ENCODE measurements at places on chromosomes 7 and 10.

DNA sequence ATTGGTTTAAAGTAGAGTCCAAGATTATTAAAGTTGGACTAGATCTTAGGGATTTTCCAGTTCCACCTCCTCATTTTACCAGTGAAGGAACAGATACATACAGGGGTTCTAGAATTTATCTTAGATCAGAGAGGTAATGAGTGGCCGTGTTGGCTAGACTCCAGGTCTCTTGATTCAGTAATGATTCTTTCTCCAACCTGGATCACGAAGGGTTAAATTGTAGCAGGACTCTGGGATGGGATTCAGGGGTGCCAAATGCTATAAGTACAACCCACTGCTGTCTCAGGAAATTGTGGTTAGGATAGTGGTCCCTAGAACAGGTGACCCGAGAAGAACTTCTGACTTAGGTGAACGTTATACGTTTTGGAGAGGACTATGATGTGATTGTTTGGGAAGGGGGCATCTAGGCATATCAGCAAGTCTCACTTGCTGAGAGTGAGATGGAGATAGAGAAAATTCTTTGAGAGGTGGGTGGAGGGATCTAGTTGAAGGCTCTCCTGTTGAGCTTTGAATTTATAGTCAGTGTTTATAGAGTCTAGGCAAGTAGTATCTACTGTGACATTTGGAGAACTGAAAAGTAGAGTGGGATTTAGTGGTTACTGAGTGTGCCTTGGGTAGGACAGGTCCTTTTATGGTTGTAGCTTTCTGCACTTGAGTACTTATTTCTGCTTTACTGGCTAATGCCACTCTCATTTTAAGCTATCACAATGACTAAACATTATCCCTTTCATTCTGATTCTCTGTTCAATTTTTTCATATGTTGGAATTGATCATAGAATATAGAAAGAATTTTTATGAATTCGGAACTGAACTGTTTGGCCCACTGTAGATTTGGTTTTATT lies 58.3 kb downstream of the ST7 start:
- DNase-seq = no peak

- DNase-seq = no peak
These were observed 2.4 kb upstream of the REEP3 start for GRCh38 chr10:63518690-63519288.

DNA sequence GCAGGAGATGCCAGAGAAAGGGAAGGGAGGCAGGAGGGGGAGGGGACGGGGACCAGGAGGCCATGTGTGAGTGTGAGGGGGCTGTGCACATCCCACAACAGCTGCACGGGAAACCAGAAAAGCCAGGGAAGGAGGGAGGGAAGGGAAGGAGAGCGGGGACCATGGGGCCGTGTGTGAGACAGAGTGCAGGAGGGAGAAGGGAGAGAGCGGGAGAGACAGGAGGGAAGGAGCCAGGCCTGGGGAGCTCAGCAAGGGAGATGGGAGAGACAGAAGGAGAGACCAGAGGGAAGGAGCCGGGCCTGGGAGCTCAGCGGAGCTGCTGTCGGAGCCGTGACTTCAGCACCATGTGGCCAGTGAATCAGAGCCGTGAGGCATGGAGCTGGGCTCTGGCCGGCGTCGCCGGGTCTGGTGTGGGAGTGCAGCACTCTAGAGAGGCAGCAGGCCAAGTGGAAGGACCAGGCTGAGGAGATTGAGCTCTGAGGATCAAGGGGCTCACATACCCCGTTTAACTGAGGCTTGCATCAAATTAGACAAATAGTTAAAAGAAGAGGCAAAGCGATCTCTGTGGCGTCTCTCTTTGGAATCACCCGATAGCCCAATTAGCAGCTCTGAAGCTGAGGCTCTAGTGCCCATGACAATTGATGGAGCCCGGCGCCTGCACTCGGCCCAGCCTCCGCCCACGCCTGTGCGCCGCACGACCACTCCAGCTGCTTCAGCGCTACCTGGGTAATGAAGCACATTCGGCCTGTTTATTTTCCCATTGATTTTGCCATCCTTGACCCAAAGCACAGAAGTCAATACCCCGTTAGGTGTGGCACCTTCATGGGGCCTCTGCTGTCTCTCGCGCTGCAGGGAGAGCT lies 150.4 kb downstream of the MAD1L1 start:
- DNase-seq = no peak

DNA sequence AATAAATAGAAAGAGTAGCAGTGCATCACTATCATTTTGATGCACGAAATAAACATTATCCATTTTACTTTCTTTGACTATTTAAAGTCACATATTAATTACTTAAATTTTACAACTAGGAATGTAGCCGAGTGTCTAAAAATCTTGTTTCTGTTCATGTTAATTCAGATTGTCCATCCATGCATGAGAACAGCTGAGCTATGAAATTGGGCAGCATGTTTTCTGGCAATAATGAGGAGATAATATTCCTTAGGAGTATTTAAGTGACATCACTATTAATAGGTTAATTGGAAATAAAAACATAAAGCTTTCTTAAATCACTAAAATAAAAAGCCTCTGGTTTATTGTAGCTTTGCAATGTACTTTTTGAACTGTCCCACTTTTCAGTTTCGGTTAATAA lies 293.8 kb downstream of the PHTF2 start:
- DNase-seq = no peak

DNA sequence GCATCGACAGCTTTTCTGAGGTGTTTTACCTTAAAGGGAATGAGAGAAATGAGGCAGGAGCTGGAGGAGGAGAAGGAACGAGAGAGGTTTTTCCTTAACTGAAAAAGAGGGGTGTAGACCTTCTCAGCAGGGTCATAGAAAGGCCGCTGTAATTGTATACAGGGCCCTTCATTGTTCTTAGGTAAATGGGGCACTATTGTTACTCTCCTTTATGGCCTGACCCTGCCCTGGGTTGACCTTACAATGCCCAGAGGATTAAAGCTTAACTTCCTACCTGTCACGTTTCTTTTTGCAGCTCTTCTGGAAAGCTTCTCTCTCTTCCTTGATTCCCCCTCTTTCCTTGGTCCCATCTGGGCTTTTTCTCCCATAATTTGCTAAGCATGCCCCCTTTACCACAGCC lies 13.7 kb upstream of the PDLIM1 start:
- no peak for DNase-seq

DNA sequence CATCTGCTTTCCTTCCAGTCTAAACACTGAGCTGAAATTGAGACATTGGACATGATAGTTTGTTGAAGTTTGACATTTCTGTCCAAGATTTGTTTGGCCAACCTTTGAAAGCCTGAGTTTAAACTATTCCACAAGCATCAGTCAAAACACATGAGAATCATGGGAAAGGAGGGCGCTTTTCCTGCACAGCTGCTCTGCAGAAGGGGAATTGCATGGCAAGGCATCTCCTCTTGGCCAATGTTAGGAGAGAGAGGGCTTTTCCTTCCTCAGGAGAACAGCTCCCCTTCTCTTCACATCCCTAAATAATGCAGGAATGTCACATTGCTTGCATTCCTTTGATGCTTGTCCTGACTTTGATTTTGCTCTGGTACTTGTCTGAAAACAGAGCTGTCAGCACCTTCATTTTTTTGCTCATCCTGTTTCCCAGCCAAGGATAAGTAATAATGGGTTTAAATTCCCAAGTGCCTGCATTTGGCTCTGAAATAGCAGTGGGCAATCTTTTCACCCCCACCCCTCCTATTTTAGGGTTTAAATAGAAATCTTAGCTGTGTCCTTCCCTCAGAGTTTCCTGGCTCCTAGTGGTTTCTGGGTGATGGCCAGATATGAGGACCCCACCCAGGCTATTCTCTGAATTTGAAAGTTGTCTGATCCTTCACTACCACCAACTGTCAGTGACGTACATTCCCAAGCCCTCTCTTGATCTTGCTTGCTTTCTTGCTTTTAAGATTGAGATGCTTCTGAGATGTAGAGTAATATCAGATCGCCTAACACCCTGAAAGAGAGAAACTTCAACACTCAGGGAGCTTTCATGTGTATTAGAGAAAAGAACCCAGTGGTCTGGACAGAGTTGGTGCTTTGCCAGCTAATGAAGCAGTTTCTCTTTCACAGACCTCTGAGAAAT lies 75.2 kb upstream of the NPVF start:
- no peak for DNase-seq

- DNase-seq = no peak
These were observed 171.0 kb downstream of the PPP1R17 start for GRCh38 chr7:31858055-31858454.

All from stimulated activated CD4-positive, alpha-beta T cell treated with anti-CD3 and anti-CD28 coated beads, Interleukin-2, amount 100 ng/mL, for 4 hours (primary cell).